GM12892 (cell line): ENCODE measurements at places on chromosomes 1 and 21.

- no peak for DNase-seq
Measured at GRCh38 chr1:155975375-155976061, 2.8 kb downstream of the ARHGEF2 start.

DNA sequence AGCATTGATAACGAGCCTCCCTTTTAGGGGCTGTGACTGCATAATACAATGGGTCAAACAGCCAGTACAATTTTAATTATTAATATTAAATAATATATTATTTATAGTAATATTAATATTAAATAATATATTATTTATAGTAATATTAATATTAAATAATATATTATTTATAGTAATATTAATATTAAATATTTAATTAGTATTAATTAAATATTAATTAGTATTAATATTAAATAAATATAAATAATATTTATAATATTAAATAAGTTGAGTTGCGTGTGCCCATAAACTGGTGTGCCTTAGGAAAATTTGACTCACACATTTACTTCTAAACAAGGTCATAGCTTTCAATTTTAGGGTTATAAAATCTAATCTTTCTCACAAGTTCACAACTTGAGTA lies 509.3 kb upstream of the RGS18 start:
- DNase-seq, result no peak

GRCh38 chr1:186848509-186849130 lies 19.9 kb downstream of the PLA2G4A start:
- DNase-seq, result no peak

- no peak for DNase-seq
Measured at GRCh38 chr1:247401310-247402119, 14.5 kb upstream of the NLRP3 start.

- no peak for DNase-seq
Measured at GRCh38 chr1:241614572-241614971, 25.6 kb downstream of the CHML start.

DNA sequence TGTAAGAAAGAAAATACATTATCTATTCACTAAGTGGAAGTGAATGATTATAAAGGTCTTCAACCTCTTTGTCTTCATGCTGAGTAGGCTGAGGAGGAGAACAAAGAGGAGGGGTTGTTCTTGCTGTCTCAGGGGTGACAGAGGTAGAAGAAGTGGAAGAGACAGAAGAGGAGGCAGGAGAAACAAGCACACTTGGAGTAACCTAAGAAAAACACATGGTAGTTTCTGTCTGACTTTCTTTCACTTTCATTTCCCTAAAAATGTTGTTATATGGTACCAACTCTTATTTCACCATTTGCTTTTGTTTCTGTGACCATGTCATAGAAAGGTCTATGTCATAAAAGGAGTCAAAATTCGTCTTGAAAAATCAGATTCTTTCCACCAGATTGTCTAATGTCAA lies 696.6 kb upstream of the BRINP3 start:
- DNase-seq, result no peak

DNA sequence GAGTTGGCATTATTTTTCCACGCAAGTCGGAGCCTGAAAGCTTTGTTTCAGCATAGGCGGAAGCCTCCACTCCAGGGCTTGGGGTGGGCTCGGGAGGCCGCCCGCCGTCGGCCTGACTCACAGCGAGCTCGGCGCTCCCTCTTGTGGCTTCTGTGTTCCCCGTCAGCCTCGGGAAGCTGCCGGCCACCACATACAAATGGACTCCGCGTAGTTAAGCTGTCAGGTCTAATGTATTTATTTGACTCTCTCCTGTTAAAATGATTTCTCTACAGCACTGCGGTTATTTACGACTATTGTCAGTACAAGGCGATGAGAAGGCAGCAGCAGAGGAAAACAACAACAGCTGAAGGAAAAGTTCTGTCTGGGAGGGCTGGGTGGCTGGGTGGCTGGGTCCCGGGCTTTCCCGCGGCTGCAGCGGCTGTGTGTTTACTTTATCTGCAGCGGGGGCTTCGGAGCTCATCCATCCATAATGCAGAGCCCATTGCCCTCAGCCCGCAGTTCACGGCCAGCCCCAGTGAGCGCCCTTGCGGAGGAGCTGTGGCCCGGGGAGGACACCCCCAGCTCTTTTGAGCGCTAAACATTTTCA lies 375.7 kb upstream of the CAMK1G start:
- DNase-seq, result peak; percentile 44

DNA sequence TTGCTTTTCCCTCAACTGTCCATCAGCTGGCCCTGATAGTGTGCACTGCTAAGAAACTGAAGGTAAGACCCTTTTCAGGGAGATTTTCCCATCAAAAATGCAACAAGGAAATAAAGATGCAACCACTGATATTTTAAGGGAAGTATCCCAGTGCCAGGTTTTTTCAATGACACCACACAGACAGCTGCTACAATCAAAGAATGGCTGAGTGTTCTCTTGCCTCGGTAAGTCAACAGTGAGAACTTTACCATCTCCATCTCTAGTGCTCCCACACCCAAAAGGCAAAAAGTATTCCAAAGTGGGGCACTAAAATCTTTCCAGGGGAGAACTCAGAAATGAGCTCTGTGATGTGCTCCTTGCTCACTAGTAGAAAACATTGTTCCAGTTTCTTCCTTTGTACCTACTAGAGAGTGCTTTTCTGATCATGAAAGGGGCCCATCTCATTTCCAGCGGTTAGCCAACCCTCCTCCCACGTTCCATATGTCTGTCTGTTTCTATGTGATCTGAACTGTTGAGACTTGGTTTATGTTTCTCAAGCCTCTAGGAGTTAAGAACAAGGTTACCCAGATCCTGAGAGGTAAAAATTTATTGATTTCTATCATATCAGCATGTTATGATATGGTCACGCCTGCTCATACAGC lies 67.6 kb upstream of the NEK2 start:
- DNase-seq, result no peak

GRCh38 chr1:222749927-222750326 lies 12.9 kb downstream of the FAM177B start:
- no peak for DNase-seq

DNA sequence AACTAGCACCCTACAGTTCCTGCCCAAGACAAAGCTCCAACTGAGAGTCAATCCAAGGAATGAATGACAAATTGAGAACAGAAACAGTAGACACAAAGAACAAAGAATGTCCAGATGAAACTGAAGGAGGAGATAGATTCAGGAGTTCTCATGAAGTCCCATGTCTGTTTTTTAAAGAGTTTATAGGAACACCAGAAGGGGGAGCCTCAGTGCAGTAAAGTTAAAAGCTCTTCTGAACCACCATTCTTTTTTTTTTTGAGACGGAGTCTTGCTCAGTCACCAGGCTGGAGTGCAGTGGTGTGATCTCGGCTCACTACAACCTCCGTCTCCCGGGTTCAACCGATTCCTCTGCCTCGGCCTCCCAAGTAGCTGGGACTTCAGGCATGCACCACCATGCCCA lies 323.6 kb downstream of the MRPL39 start:
- no peak for DNase-seq

DNA sequence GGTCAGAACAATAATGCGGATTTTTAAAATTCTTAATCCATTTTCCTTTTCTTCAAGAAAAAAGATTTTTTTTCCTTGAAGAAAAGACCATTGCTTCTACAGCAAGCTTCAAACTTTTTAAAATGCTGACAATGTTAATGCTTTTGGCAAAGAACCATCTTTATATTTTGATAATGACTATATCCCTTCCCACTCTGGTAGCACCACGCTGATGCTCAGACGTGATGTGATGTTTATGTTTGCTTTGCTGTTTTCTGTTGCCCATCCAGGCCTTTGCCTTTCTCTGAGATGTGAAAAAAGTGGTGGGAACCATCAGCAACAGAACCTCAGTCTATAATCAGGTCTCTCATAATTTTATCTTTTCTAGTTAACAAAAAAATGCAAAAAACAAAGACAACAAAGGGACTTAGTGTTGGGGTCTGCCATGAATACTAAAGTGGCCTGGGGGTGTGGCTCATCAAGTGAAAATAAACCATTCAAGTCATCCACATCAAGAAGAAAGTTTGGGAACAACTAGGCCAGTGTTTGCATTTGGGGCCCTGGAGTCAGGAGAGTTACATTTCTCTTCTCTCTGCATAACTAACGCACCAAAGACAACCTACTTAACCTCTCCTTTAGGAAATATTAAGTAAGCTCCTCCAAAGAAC lies 244.6 kb upstream of the DMRTA2 start:
- no peak for DNase-seq

DNA sequence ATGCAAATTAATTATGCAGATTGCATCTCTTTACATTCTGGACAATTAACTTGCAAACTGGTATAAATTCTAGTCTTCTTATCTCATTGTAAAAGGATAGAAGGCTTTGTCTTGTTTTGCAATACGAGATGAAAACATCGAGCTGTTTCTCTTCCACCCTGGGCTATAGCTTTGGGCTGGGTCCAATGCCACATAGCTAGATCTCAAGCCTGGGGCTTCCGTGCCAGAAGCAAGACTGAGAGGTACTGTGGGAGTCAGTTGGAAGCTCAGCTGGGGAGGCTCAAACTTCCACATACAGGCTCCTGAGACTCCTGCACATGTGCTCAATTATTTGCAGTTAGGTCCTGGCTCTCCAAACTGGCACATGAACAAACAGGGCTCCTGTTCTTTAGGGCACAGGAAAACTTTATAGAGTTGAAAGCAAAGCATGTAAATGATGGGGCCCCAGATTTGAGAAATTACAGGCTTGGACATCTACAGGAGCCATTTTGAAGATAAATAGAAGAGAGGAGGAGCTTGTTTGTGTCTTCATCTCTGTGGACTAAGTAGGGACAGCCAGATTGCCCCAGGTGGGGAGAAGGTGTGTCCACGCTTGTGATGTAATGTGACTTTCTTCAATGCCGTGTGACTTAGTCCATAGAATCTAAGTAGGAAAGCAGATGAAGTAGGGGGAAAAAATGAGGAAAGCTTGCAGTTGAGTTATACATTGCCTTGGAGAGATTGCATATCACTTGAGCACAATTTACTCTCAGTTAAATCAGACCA lies 65.9 kb upstream of the SIPA1L2 start:
- DNase-seq, result no peak

- DNase-seq, result no peak
Measured at GRCh38 chr21:44682580-44683151, 703 bp upstream of the KRTAP12-1 start.

DNA sequence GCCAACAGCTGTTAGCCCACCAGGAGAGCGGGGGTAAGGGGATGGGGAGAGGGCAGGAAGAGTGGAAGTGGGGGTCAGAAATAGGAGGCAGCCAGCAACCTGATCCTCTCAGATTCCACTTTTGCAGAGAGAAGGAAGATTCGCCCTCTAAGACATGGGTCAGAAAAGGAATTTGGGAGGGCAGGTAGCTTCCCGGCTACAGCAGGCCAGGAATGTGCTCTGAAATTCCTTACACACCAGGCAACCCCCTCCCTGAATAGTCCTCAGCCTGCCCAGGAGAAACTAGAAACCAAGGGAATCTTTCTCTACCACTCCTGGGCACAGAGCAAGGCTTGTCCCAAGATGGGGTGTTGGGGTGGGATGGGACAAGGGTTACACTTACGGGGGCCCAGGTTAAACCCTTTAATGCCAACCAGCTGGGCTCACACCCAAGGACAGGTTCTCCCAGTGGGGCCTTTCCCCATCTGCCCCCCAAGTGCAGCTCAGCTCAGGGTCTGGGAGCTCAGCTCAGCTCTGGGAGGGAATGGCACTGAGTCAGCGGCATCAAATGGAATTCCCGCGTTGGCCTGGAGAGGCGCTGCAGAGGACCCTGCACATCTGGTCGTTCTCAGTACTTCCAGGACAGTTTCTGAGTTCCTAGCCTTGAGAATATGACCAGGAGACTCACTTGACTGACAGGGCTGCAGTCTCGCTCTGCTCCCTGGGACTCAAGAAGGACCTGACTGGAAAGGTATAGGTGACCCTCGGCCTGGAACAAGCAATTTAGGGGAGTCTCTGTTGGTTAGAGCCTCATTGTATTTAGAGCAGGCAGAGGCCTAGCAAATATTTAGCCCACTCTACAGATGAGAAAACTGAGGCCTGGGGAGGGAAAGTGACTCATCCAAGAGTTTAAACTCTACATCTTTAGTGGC lies 761 bp downstream of the TNNT2 start:
- peak; percentile 70 for DNase-seq

- no peak for DNase-seq
Measured at GRCh38 chr1:168476588-168477385, 67.0 kb downstream of the XCL2 start.

GRCh38 chr1:87196110-87196827 lies 132.4 kb upstream of the LMO4 start:
- DNase-seq, result no peak

DNA sequence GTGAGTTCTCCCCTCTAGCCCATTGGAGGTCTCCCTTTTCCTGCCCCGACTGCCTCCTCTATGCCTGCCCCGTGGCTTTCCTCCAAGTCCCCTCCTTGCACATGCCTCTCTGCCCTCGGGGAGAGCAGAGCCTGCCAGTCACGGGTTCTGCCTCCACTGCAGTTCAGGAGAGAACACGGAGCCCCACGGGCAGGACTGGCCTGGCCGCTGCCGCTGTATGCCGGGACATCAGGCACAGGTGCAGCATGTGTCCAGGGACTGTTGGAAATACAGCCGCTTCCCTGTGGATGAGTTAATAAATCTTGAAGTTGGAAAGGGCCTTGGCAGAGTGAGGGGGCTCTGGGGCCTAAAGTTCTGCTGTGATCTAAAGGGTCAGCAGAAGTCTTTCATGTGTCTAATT lies 676.6 kb downstream of the MATN1 start:
- no peak for DNase-seq

DNA sequence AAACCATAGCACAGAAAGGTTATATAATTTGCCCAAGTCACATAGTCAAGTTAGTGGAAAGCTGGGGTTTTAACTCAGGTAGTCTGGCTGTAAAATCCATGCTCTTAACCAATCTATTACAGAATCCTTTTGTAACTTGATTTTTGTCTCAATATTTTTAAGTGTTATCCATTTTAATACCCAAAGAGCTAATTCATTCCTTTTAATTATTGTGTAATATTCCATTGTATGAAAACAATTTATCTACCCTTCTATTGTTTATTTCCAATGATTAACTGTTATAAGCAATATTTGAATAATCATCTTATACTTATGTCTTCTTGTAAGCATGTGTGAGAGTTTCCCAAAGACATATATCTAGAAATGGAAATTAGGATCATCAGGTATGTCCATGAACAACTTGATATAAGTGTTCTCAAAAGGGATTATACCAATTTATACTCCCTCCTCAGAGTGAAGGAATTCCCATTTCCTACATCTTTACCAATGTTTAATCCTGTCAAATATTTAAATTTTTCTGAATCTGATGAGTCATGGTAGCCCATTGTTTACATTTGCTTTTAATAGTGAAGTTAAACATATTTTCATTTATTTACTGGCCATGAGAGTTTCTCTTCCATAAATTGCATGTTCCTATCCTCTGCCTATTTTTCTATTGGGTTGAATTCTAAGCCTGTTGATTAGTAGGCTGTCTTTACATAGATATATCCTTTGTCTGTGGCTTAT lies 13.9 kb downstream of the TEX50 start:
- DNase-seq, result no peak

DNA sequence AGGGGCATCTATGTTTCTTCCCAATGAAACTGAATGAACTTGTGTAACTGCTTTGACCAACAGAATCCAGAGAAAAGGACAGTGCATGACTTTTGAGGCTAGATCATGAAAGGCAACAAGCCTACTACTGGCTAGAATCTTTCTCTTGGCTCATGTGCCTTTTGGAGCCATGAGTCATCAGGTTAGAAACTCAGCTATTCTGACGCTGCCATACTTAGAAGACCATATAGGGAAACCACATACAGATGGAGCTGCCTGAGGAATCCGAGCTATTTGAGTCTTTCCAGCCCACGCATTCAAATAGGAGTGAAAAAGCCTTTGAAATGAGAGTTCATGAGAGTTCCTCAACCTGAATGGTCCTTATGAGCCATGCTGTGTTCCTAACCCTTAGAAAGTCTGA lies 738.5 kb upstream of the CHRM3 start:
- DNase-seq, result no peak

GRCh38 chr1:26820784-26821269 lies 5.7 kb upstream of the ZDHHC18 start:
- DNase-seq, result peak; percentile 62
